GM23248 (cell line): ENCODE measurements at places on chromosomes 12 and 14. TPM values are rescaled to one million over a fixed set of nuclear protein-coding genes. Genes with fewer than 3 reads are reported as not detected.

RNASE3 gene
- not detected in 2 replicates for polyA plus RNA-seq

GRCh38 chr12:123142518-123142840 lies 8.4 kb downstream of the PITPNM2 start:
- no peak for DNase-seq

DNA sequence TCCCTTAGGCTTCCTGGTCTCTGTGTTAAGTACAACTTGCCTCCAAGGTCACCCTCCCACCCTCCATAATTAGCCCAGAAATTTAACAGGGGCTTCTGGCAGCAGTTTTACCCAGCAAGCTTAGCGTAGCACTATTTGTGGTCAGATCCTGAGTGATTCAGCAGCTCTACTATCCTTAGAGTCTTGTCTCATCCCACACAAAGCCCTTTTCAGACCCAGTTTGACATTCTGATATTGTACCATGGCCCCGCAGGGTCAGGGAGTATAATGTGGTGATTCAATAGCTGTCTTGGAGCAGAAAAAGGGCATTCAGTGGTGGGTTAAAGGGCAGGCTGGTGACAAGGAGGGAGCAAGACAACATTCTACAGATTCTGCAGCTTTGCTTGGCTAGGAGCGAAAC lies 153.8 kb upstream of the DDHD1 start:
- peak; percentile 68 for DNase-seq

GRCh38 chr12:28258998-28259397 lies 68.7 kb downstream of the CCDC91 start:
- DNase-seq: peak; percentile 16

DNA sequence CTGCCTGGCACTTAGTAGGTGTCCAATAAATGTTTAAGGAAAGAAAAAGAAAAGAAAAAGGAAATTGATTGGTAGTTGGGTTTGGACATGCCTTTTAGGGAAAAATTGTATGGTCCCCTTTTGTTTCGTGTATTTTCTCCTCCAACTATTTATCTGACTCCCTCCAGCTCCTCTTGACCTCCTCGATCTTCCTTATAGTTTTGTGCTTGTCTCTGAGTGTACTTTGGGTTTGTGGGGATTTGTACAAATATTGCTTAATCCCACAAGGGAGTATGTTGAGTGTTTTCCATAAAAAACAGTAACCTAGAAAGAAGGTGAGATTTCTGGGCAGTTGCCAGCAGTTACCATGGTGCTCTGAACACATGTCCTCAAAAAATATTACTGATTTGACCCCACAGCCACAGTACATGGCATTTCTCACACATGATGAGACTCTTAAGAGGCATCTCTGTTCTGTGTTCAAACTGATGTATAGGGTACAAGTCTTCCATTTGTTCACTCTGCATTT lies 15.7 kb downstream of the PLEKHG7 start:
- DNase-seq: no peak

ST8SIA1 gene
- 0.15 TPM in 1 of 2 replicates, not detected in the other for polyA plus RNA-seq

DNA sequence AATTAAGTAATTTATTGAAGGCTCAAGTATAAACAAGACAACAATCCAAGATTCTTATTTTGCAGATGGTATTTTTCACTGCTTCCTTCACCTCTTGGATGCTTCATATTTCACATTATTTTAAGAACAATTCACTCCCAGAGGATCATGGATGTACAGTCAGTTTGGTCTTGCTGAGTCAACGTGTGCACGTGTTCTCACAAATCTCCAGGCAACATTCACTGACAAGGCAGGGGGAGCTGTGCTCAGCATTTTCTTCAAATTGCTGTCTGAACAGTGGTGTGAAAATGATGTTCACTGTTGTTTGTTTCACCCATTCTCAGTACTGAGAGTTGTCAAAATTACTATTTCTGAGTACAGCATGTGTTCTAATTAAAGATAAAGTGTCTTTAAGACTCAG lies 118.3 kb upstream of the SLC38A4 start:
- peak; percentile 85 for DNase-seq

DNA sequence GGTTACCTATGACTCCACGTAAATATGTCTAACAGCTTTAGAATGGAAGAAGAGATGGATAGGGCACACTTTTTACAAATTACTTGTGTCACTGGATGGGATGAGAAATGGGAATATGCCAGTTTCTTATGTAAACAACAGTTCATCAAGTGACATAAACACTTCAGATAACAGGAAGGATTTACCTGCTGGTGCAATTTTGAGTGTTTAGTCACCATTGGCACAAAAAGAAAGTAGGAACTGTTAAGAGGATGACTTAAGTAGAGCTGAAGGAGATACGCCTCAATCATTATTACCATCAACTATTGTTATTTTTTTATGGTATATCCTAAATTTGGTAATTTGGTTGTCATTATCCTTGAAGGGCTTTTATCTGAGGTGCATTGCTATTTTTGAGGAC lies 83.2 kb downstream of the RMST start:
- DNase-seq: no peak

CCND2 gene
- 2.9 TPM in 2 replicates for polyA plus RNA-seq

GRCh38 chr12:58719161-58719560 lies 201.1 kb downstream of the LRIG3 start:
- no peak for DNase-seq

- DNase-seq: no peak
Observed at GRCh38 chr12:57511588-57512325, 8.6 kb downstream of the DDIT3 start.

- DNase-seq: no peak
Observed at GRCh38 chr14:68268197-68268596, 448.6 kb downstream of the RAD51B start.

ZFHX2 gene
- polyA plus RNA-seq: 0.14 and 0.49 TPM in 2 replicates

CISTR gene
- not detected in 2 replicates for polyA plus RNA-seq

GRCh38 chr12:4421590-4422031 lies 24.0 kb downstream of the FGF6 start:
- peak; percentile 54 for DNase-seq

DNA sequence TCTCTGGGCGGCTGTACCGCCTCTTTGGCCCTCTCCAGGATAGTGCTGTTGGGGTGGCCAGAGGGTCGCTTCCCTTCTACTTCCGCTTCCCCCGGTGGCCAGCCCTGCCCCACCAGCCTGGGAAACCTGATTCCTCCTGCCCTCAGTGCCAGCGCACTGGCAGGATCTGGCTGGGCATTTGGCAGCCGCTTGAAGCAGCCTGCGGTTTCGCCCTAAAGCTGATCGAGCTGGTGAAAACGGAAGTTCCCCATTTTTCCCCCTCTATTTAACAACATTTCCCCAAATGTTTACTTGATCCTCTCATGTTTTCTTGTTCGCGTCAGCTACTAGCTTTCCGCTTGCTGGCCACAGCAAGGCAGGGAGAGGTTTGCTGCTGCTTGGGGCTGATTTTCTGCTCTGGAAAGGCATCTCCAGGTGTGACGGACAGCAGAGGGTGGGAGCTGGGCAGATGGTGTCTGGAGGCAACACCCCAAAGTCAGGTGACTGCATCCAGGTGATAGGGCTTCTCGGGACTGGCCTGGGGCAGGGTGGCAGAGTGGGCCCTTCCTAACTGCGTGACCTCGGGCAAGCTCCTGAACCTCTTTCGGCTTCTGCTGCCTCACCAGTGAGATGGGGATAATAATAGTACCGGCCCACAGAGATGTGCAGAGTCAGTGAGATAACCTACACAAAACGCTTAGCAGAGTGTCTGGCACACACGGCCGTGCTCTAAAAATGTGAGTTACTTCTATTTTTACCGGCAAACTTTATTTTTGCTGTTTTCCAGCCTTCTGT lies 53.1 kb downstream of the TSPAN9 start:
- DNase-seq: no peak

DNA sequence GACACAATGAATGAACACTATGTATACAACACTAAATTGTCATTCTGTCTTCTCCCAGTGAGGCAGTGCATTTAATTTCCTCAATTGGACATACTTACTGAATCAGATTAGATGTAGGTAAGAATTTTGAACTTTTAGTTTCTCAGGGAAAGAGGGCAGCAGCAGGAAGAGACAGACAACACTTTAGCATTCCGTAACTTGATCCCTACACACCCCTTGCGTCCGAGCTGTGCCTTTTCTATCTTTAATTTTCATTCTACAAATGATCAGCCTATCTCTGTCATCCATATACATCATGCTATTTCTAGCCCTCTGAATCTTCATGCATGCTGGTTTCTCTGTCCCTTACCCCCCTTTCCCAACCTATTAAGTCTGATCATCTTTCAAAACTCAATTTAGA lies 358.0 kb upstream of the RPL10L start:
- DNase-seq: no peak

GRCh38 chr12:27524839-27525753 lies 1.1 kb downstream of the PPFIBP1 start:
- peak; percentile 89 for DNase-seq

DNA sequence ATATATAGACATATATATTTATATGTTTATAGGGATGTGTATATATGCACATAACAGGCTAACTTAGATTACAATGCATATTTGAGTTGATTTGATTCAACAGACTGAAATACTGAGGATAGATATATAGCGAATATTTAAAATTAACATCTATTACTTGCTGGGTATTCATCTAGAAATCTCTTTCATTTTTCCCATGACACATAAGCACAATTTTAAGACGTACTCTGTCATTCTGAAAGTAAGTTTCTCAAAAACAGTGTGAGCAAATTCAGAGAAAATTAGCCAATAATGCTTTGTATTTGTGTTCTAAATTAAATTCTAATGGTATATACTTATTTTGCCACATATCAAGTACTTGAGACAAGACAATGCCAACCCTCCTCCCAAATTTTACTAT lies 907.5 kb upstream of the MDGA2 start:
- no peak for DNase-seq

NFATC4 gene
- 75.6 and 84.8 TPM in 2 replicates for polyA plus RNA-seq

GPD1 gene
- polyA plus RNA-seq: not detected in 2 replicates

GRCh38 chr12:26713885-26714383 lies 119.1 kb downstream of the ITPR2 start:
- no peak for DNase-seq

DACT1 gene
- 6.5 and 6.8 TPM in 2 replicates for polyA plus RNA-seq

DNA sequence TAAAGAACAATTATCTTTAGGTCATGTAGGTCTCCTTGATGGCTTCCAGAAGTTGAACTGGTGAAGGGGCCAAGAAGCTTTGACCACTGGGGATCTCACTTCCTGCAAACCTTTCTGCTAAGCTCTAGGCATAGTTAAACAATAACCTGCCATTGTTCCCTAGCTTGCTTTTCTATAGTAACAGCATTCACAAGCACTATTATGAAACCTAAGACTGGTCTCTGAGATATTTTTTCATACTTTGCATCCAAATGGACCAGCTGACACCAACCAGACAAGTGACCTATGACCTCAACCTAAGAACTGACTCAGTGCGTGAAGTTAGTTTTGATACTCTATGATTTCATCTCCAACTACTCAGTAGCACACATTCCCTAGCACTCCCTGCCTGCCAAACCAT lies 129.1 kb downstream of the PTPRB start:
- DNase-seq: no peak

GRCh38 chr12:132185705-132186104 lies 41.4 kb downstream of the NOC4L start:
- DNase-seq: no peak

- peak; percentile 1 for DNase-seq
Observed at GRCh38 chr14:85024931-85025330, 505.0 kb upstream of the FLRT2 start.

SLC25A47 gene
- not detected in 2 replicates for polyA plus RNA-seq

OAS3 gene
- polyA plus RNA-seq: 0.35 and 0.63 TPM in 2 replicates

DNA sequence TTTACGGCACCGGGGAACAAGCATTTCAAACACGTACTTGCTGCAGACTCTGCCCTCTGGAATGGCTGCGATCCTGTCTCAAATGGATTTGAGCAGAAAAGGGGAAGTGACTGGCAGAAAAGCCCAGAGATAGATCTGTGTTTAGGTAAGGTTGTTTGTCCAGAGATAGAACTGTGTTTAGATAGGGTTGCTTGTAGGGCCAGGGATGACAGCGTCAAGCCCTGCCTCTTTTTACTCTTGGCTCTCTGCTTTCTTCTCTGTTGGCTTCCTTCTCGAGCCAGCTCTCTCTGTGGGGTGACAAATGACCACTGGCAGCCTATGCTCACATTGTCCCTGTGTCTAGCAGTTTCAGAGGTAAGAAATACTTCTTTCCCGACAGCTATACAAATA lies 11.4 kb downstream of the DGLUCY start:
- DNase-seq: no peak

YBX3 gene
- 215 and 216 TPM in 2 replicates for polyA plus RNA-seq

MYBPC1 gene
- polyA plus RNA-seq: not detected in 2 replicates

PPP1R1A gene
- not detected in 2 replicates for polyA plus RNA-seq

DNA sequence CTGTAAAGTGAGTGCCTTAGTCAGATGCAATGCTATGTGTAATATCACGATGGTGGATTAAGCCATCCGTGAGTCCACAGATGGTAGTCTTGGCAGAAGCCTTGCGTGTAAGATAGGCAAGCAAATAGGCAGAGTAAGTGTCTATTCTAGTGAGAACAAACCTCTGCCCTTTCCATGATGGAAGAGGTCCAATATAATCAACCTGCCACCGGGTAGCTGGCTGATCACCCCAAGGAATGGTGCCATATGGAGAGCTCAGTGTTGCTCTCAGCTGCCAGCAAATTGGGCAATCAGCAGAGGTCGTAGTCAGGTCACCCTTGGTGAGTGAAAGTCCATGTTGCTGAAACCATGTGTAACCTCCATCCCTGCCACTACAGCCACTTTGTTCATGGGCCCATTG lies 371.2 kb upstream of the LRFN5 start:
- DNase-seq: no peak
